A549 (cell line): ENCODE measurements at places on chromosomes 2 and 18.
A peak's percentile ranks its signal among the peaks of the same experiment; 100 is the strongest.

DNA sequence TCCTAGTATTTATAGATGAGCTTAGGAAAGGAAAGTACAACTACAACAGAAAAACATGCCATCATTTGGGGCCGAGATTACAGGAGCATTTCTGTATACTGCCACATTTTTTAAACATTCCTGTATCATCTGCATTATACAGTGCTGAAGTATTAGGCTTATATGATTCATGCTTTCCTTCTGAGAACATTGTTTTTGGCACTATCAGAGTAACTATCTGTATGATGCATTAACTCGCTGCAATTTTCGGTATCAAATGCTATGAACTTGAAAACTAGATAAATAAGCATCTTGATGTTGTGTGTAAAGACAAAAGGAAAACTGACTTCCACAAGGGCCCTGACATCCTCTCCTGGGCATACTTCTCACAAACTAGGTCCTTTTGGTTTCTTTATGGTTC, 102.0 kb downstream of the RIT2 start:
- no peak for DNase-seq

- no peak for DNase-seq
These were observed 246.9 kb downstream of the IRS1 start for GRCh38 chr2:226552571-226553285.

DNA sequence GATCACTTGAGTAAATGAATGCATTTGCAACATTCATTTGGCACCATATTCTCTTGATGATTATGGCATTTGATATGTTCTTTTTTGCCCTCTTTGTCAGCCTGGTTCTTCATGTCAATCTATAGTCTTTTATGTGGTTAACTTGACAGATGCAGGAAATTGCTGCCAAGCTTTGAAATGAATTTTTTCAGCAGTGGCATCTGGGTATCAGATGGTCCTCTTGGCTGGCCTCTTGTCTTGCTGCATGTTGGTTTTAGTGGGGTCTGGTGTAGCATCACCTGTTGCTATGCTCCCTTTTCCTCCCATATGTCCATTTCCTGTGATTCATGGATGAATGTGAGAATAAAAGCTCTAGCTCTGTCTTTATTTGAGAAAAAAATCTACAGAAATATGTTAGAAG, 119.9 kb downstream of the DPP4 start:
- no peak for DNase-seq

DNA sequence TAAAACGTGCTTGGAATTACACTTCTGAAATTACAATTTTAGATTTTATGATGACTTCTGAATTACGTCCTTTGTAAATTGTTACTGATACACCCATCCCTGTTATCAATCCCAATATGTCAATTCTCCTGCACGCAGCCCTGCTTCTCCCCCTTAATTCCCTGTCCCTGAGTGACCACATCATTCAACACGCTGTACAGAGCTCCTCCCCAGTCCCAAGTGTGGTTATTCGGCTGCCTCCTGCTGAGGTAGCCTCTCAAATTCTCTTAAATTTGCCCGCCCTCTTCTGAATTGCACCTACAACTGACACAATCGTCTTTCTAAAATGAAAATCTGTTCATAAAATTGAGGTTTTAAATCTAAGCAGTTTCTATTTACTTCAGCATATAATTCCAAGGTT, 10.1 kb downstream of the SERPINB8 start:
- no peak for DNase-seq

GRCh38 chr2:218319813-218320365, 27.6 kb upstream of the TMBIM1 start:
- DNase-seq, result no peak

DNA sequence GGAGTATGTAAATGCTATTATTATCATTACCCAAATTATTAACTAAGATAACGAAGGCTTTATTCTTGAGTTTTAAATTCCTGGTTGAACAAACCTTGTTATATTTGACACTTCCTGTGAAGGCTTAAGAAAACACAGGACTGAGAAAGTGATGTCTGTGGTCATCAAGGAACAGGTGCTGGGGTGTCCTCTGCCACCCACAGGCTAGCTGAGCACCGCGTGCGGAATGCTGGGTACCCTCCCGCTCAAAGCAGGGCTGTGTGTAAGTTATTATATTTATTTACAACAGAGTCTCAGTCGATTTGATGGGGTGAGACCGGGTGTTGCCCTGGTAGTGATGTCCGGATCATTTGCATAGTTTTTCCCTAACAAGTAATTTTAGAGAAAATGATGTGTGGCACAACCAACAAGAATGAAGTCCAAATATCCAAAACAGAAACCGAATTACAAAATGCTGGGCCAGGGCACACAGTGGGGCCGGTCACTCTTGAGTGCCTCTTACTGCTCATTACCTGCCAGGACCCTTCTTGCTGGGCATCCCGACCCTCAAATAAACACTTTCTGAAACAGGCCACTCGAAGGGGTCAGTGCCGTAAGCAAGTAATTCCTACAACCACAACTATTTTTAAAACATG, 49.2 kb downstream of the TMEM18 start:
- no peak for DNase-seq

- no peak for DNase-seq
These were observed 341.7 kb downstream of the PTPRM start for GRCh38 chr18:7908681-7909299.

- DNase-seq, result no peak
These were observed 26.2 kb downstream of the RALB start for GRCh38 chr2:120278901-120279300.

- DNase-seq, result no peak
These were observed 610.4 kb downstream of the ERBB4 start for GRCh38 chr2:211928201-211928600.

GRCh38 chr2:137938204-137938603, 26.1 kb upstream of the HNMT start:
- DNase-seq, result no peak

GRCh38 chr2:180572346-180572745, 408.1 kb upstream of the UBE2E3 start:
- no peak for DNase-seq

GRCh38 chr2:132951008-132951714, 281.2 kb upstream of the LYPD1 start:
- no peak for DNase-seq

DNA sequence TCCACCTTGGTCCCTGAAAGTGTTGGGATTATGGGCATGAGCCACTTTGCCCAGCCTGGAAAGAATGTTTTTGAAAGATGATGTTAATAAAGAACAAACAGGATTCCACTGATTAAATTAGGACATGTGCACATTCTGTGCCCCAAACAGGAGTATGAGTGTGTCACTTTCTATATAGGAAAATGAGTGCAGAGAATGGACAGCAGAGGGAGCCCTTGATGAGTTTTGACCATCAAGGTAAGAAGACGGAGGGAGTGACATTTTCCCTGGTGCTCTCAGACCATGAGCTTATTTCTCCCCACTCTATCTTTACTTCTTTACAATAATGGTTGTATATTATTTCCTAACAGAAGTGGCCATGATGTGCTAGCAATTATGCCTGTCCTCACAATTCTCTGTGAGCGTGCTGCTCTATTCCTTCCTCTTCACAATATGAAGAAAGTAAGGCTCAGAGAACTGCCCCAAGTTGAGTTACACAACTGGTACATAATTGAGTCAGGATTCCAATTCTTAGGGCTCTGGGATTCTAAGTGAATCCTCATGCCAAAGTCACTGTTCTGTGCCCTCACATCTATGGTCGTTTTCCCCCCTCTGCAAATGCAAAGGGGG, 20.6 kb downstream of the RPL37A start:
- DNase-seq, result peak; percentile 73

DNA sequence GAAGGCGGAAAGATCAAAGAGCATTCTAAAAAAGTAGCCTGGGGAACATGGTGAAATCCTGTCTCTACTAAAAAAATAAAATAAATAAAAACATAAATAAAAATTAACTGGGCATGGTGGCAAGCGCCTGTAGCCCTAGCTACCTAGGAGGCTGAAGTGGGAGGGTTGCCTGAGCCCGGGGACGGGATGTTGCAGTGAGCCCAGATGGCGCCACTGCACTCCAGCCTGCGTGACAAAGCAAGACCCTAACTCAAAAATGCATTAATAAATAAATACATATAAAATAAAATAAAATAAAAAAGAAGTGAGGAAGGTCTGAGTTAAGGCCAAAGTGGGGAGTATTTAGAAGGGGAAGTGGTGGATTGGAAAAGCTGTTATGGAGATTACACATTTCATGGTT, 1.3 kb upstream of the PSMD14 start:
- no peak for DNase-seq

GRCh38 chr18:4908328-4908727, 288.7 kb downstream of the AKAIN1 start:
- DNase-seq, result no peak

DNA sequence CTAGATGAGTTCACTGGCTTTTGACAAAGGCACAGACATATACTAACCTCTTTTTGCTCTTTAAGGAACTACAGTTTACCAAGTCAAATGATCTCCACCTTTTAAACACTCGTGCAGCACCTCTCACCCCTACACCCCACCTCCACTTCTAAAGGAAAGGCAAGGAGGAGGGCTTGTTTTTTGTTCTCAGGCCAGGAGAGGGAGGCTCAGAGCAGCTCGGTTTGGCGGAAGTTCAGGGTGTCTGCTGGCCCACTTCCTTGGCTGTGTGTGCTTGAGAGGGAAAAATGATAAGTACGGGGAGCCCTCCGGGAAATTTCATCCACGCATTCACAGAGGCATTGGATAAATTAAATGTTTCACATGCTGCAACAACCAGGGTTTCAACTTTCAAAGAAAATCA, 667.9 kb downstream of the BCL11A start:
- DNase-seq, result no peak

- DNase-seq, result no peak
These were observed 10.9 kb downstream of the STARD7 start for GRCh38 chr2:96197546-96198255.

DNA sequence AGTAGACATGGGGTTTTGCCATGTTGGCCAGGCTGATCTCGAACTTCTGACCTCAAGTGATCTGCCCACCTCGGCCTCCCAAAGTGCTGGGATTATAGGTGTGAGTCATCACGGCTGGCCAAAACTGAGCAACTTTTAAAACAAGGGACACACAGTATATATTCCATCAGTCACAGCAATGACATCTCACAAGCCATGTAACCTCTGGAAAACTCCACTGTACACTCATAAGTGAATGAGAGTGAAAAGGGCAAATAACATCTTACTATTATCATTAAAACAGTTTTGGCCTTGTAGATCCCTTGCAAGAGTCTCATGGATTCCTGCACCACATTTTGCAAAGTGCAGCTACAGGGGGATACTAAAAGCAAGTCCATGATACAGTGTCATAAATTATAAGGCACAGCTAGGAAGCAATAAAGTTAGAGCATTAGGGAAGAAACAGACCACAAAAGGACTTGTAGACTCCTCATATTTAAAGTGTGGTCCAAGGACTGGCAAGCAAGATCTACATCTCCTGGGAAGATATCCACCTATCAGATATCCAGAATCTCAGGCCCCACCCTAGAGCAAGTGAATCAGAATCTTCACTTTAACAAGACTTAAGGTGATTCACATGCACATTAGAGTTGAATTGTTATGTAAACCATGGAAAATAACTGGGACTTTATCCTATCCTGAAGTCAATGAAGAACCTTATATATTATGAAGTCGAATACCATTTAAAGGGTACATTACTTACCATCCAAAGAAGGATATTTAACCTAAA, 5.7 kb downstream of the SMC6 start:
- peak; percentile 88 for DNase-seq

GRCh38 chr2:98299211-98299905, 46.9 kb upstream of the CNGA3 start:
- no peak for DNase-seq

DNA sequence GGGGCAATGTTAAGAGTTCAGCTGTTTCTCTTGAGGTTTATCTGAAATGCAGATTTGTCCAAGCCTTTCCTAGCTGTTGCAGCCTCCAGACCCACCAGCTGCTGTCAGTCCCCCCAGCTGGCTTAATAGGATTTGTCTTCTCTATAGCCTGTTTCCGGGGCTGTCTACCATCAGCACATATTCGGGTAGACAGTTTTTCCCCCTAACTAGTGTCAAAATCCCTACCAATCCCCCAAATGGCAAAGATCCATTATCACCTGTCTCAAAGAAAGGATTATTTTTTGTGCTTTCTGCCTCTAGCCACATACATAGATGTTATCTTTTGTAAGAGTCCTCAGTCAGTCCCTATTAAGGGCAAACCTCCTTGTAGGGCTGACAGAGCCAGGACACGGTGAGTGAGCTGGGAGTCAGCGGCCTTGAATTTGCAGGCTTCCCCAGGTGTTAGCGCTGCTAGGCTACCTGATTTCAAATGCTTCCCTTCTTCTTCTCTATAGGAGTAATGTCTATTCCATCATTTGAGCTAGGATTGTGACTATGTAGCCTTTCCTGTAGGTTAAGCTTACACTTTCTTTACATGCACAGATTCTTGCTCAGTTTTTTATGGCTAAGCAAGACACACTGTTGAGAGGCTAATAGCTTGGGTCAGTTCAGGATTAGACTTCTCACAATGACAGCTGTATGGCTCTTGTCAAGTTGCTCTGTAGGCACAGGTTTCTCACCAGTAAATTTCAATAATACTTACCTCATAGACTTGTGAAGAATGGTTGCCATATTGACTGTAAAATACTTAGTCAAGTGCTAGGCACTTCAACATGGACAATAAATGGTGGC, 171.1 kb upstream of the UNC80 start:
- DNase-seq, result no peak

DNA sequence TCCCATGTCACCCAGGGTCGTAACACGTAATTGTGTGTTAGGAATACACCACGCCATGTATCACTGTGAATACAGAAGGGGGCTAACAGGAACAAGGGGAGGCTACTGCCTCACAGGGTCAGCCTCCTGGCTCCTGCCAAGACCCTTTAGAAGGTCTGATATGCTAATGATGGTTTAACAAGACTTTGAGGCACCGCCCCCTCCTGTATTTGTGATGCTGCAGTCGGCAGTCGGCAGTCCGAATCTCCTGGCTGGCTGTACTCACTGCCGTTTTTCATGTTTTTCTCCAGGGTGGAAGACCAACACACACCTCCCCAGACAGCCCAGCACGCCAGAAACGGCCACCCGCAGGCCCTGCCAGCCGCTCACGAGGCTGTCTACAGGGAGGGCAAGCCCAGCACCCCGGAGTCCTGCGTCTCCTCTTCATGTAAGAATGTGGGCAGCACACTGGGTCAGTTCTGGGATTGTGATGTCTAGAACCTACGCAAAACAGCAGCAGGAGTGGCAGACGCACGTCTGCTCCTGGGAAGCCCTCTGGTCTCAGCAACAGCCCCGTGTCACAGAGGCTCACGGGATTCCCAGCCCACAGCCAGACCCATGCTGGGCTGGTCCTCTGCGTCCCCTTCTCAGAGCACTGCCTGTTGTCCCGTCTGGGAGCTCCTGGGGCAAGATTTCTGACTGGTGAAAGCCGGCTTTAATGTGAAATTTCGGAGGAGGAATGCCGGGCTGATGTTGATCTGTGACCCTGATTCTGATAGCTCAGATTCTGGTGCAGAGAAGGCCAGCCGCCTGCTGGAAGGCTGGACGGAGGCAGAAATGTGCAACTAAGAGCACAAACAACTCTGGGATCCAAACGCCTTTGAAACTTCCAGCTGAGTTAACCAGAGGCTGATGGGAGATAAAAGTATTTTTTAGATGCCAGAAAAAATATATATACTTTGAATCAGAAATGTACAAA, 39.7 kb upstream of the B3GNT7 start:
- DNase-seq, result no peak
